Activated gamma-delta T cell treated with Interleukin-2 at 50 U/mL for 16 hours (primary cell): ENCODE measurements at places on chromosomes 11 and 22.

- no peak for DNase-seq
These were observed 103.0 kb downstream of the SPATA19 start for GRCh38 chr11:133742353-133742752.

DNA sequence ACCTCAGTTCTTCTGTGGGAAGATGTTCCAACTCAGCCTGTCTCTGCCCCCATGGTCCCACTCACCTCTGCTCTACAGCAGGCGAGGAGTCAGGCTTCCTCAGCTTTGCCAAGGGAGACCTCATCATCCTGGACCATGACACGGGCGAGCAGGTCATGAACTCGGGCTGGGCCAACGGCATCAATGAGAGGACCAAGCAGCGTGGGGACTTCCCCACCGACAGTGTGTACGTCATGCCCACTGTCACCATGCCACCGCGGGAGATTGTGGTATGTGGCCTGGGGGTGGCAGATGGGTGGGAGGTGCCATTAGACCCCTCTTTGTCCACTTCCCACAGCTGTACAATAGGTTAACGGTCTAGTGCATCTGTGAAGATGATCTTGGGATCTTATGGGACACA is 73.3 kb downstream of the MYO7A start:
- no peak for DNase-seq

GRCh38 chr11:46281371-46281831 is 3.9 kb downstream of the CREB3L1 start:
- DNase-seq, result no peak

DNA sequence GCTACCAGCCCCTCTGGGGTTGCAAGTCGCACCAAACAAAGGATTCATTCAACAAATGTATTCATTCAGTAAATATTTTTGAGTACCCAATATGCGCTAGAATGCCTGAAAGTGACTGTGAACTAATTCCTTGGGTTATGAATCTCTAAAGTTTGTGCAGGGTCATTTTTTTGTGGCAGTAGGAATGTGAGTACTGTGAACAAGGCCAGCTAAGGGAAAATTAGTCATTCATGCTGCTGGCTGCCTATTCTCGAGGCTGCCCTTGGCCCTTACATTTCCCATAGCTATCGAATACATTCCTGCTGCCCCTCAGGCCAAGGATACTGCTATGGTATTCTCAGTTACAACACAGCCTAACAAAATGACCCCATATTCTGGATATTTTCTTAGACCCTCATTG is 141.6 kb downstream of the TRPC6 start:
- DNase-seq, result no peak

GRCh38 chr22:24887260-24887659 is 59.2 kb downstream of the LHFPL7 start:
- no peak for DNase-seq

DNA sequence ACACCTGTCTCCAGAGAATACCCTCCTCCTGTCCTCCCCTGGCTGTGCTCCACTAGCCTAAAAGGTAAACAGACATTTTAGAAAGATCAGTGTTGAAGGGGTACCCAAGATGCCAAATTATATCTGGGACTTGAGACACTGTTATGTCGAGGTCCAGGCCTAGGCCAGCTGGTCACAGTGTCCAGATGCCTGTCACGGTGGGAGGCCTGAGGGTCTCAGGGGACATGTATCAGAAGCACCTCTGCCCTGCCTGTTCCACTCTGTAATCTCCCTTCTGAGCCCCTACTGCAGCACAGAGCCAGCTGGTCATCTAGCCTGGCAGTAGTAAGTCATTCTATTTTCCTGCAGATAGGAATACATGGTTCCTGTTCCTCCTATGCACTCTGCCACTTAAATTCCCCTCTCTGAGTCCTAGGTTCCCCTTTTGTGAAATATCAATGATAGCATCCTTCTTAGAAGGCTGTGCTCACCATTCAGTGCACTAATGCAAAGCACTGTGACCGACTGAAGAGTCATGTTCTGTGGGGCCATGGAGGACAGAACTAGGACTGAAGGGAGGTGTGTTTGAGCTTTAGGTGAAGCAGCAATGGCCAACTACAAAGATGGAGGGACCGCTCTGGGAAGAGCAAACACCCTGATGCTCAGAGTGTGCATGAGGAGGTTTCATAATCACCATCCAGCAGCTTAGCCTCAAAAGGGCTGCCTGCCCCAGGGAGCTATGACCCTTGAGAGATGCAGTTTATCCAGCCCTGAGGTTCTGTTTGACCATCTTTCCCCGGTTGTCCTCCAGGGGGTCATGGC is 44.8 kb upstream of the TUB start:
- no peak for DNase-seq

GRCh38 chr11:97537407-97538150 is 1147.8 kb downstream of the JRKL start:
- no peak for DNase-seq

DNA sequence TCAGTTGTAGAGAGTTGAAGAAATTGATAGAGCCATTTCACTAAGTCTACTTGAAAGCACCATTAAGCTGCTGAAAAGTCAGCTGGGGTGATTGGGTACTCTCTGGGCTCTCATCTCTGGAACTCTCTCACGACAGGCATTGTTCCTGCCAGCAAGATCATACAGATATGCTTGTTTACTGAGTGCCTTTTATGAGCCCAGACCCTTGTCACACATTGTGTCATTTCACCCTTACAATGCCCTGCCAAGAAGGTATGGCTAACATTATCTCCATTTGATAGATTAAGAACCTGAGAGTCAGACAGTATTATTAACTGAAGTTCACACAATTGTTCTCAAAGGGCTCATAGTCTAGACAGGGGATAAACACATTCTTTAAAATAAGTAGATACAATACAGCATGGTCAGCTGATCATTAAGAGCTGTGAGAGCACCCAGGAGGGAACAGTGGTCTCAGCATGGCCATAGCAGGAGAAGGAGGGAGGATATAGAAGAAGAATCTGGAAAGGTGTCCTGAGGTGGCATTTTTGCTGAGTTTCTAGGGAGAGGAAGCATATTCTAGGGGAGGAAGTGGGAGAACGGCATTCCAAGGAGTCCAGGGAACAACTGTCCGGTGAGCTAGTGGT is 580.5 kb downstream of the INSC start:
- DNase-seq, result no peak

DNA sequence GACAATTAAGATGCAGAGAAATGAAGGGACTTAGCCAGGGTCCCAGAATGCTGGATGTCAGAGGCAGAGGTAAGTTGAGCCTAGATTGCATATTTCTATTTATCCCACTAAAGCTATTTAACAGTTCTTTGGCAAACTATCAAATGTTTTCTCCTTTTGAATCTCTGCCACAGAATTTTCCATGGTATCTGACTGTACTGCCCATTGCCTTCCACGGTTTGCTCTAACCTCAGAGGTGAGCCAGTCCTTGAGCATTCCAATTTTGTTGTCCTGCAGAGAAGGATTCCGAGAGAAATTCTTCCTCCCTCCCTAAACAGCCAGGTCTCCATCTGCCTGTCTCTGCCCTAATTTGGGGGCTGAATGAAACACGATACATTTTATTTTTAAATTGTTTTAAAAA is 368.3 kb upstream of the SYN3 start:
- DNase-seq, result no peak

- no peak for DNase-seq
These were observed 87.2 kb downstream of the CCDC81 start for GRCh38 chr11:86461892-86462291.

GRCh38 chr11:20654038-20654437 is 15.3 kb upstream of the NELL1 start:
- no peak for DNase-seq

- no peak for DNase-seq
These were observed 39.3 kb downstream of the KCNJ4 start for GRCh38 chr22:38415561-38416321.

GRCh38 chr11:124581817-124582216 is 12.0 kb downstream of the OR8A1 start:
- no peak for DNase-seq

DNA sequence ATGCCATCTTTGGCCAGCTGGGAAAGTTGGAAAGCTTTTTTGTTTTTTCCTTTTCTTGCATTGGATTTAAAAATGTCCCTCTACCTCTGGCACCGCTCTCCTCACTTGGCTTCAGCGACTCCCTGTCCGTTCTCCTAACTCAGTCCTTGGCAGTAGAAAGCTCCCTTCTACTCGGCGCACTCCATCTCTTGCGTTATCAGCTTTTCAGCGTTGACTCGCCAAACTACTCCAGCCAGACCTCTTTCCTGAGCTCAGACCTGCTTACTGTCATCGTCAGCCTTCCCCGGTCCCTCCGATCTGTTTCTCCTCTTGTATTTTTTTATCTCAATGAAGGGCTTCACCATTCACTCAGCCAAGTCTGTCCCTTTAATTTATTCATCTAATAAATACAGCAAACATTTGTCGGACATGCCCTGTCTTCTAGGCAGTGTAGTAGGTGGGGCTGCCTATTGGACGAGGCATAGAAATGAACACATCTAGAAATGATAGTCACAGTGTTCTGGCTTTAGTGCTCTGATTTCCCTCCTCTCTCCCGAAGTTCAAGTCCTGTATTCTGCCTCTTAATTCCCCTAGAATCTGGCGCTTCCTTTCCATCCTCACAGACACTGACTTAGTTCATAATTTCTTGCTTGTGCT is 839 bp downstream of the CEP164 start:
- no peak for DNase-seq

DNA sequence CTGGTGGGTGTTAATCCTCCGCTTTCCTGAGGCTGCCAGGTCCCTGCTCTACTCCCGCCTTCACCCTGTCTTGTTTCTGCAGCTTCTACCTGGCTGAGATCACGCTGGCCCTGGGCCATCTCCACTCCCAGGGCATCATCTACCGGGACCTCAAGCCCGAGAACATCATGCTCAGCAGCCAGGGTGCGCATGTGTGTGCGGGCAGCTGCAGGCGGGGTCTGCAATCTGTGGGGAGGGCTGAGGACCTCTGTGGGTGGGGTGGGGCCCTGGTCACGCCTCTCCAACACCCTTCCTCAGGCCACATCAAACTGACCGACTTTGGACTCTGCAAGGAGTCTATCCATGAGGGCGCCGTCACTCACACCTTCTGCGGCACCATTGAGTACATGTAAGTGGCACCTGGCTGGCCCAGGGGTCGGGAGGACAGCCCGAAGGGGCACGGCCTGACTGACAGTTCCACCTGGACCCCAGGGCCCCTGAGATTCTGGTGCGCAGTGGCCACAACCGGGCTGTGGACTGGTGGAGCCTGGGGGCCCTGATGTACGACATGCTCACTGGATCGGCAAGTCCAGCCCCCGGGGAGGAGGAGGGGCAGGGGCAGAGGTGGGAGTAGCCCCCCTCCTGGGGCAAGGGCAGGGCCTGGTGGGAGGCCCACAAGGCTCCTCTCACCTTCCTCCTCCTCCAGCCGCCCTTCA is 4.5 kb downstream of the RPS6KB2 start:
- DNase-seq, result no peak

GRCh38 chr22:37320726-37321677 is 38.7 kb downstream of the CYTH4 start:
- DNase-seq, result no peak

DNA sequence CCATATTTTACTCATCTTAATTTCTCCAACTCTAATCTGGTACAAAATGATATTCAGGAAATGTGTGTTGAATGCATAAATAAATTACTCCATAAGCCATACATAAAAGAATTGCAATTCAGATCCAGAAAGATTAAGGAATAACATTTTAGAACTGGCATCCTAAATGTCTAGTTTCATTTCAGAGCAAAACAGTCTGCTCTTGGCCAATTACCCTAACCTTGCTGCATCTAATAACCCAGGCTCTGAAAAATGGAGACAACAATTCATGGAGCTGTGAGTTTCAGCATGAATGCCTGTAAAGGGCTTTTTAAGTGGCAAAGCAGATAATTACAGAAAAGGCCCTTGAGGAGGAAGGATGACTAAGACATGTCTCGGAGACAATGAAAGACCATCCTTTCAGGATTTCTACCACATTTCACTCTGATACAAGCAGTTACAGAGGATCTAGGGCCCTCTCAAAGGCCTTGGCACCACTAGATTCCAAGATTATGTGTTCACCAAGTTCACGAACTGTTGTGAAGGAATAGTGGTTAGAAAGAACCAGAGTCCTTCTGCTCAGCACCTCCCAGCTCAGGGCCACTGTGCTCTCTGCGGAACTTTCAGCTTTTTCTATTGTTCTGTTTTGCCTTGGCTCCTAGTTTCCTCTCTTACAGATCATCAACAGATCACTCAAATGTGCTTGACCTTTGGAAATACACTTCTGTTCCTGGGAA is 157.6 kb upstream of the BLID start:
- DNase-seq, result no peak

GRCh38 chr22:41917903-41918791 is 3.3 kb upstream of the SHISA8 start:
- no peak for DNase-seq

DNA sequence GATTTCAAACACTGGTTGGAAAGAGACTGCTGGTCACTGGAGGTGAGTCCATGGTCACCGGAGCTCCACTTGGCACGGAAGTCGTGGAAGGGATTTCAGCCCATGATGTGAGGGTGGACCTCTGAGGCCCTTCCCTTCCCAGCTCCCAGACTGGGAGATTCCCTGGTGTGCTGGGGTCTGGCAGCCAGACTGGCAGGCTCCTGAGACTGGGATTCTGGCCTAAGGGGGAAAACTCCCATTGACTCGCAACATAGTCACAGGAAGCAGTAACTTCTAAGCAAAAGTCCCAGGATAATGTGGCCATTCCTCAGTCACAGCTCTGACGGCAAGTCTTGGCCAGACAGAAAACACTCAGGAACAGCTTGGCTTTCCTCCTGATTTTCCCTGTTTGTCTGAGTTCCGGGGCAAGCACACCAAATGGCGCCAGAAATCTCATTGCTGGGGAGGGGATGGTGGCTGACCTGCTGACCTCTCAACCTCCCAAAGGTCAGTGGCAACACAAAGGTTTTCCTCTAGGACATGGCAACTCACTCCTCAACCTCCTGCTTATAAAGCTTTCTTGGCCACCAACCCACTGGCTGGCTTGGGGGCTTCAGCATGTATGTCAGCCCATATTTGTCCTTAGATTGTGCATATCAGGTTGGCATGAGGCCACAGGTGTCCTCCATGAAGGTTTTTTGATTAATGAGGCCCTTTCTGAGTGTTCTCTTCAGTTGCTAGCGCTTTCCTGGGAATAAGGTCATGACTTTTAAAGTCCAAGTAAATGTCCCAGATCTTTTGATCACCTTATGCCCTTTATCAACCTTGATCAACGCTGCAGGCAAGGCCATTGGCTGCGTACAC is 99.5 kb downstream of the CCDC81 start:
- no peak for DNase-seq

- no peak for DNase-seq
These were observed 34.0 kb upstream of the EMID1 start for GRCh38 chr22:29171721-29172120.

GRCh38 chr22:25997886-25998775 is 171.1 kb upstream of the SEZ6L start:
- DNase-seq, result no peak

DNA sequence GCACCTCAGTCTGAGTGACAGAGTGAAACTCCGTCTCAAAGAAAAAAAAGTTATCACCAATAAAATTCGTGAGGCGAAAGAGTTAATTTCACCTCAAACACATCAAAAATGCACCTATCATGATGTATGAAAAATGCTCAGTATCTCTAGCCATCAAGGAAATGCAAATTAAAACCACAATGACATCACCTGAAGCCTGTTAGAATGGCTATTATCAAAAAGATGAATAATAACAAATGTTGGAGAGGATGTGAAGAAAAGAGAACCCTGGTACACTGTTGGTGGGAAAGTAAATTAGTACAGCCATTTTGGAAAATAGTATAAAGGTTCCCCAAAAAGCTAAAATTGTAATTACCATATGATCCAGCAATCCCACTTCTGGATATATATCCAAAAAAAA is 23.6 kb downstream of the CHEK2 start:
- no peak for DNase-seq
